Effector memory CD8-positive, alpha-beta T cell (primary cell): ENCODE measurements at places on chromosomes 11 and 22.

- no peak for DNase-seq
Observed at GRCh38 chr11:45243967-45244366, 42.2 kb downstream of the SYT13 start.

- no peak for DNase-seq
Observed at GRCh38 chr11:46345131-46345597, 2.1 kb upstream of the DGKZ start.

DNA sequence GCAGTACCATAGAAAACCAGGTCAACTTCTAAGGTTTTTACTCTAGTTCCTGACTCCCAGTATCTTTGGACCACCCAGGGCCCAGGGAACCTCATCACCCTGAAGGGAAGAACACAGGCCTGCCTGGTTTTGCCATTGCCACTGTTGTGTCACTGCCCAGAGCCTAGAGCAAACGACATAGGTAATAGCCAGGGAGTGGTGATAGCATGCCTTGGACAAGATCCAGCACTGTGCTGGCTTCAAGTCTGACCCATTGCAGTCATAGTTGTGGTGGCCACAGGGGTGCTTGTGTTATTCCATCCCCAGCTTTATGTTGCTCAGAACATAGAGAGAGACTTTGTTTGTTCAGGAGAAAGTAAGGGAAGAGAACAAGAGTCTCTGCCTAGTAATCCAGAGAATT, 2310.2 kb downstream of the LRRC4C start:
- no peak for DNase-seq

- no peak for DNase-seq
Observed at GRCh38 chr11:117979481-117980211, 6.5 kb upstream of the IL10RA start.

DNA sequence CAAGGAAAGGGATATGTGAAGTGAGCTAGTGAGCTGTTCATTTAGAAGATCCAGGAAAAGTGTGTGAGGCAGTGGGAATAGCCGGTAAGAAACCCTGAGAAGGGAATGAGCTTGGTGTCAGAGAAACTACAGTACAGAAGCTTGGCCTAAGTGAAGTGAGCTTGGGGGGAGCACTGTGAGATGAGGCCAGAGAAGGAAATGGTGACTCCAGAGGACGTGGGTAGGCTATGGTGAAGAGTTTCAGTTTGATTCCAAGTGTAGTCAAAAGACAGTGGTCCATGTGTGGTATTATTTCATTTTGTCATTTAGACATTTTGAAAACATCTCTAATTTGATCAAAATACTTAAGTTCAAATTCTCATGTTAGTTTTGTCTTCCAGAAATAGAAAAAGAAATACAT, 77.2 kb downstream of the GRK3 start:
- no peak for DNase-seq

DNA sequence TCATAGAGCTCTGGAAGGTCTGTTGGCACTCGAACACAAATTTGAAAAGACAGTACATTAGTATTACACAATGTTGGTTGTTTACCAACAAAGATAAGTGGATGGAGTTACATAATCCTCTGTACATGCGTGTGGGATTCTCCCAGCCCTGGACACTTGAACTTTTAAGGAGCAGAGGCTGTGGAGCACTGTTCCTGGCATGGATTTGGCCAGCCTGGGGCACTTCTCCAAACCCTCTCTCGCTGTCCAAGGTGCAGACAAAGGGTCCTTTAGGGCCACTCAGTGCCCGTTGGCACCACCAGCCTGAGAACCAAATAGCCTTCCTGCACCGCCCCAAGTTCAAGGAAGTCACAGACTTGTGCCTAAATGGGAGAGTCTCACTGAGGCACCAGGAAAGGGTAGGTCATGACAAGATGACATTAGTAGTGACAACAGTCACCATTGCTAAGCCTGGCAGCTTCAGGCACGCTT, 1.6 kb upstream of the ANO1 start:
- no peak for DNase-seq

- DNase-seq: no peak
Observed at GRCh38 chr11:65219930-65220213, 38.1 kb downstream of the CAPN1 start.

DNA sequence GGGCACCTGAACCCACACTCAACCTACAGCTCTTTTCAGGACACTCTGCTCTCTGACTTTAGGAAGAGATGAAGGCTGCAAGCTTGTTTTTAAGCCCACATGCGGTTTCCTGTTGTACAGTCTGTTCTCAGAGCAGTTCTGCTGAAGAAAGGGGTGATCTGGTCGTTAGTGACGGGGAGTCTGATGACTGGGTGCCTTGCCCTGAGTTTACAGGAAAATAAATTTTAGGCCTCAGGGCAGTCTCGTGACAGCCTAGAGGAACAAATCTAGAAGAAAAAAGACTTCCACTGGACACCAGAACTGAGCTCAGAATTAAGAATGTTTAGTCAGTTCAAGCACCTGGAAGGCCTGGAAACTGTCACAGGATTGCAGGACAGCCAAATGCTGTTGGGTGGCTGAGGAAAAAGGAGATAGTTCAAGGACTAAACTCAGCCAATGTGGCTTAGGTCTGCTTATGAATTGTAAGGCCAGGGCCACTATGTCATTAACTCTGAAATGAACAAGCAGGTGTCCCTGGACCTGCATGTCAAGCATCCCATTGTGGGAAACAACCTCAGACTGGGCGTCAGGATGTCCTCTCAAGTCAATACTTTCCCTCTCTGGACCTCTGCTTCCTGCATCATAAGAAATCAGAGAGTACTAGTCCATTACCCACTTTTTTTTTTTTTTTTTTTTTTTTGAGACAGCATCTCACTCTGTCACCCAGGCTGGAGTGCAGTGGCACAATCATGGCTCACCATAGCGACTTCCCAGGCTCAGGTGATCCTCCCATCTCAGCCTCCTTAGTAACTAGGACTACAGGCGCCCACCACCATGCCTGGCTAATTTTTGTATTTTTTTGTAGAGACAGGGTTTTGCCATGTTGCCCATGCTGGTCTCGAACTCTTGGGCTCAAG, 5.7 kb downstream of the PIK3IP1 start:
- DNase-seq: peak; percentile 58

- no peak for DNase-seq
Observed at GRCh38 chr11:37689951-37690350, 1091.9 kb upstream of the RAG2 start.

DNA sequence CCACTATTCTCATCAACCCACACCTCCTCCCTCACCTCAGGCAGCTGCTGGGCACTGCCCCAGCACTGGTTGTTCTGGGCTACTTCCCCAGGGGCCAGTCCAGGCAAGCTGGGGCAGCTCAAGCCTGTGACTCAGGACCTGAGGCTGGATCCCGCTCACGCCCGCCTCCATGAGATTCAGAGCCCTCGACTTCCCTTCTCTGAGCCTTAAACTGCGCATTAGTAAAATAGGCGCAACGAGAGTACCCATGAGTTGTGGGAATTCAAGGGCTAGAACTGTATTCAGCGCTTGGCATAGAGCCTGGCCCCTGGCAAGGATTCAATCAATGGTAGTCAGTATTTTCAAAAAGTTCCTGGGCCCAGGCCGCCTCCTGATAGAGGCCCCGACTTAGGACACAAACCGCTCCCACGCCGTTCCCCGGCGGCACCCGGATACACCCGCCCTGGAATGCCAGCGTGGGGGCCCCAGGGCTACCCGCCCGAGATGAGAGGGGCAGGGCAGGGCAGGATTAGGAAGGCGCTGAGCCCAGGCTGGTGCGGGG, 723 bp upstream of the CD82 start:
- DNase-seq: no peak

GRCh38 chr11:23873406-23873805, 623.4 kb upstream of the LUZP2 start:
- no peak for DNase-seq

DNA sequence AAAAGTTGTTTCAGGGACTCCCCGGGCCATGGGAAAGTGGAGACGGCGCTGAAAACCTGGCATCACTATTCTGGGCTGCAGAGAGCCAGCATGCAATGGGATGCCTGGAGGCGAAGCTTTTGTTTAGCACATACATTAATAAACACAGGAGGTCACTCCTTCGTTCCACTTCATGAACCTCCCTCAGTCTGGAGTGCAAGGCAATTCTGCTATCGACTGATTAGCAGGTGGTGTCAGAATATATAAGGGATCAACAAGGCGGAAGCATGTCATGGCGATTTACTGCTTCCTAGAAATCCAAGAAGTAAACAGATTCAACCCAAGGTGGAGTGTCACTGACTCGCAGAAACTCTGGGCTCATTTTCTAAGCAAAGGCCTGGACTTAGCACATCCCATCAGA, 45.4 kb upstream of the MN1 start:
- DNase-seq: no peak

DNA sequence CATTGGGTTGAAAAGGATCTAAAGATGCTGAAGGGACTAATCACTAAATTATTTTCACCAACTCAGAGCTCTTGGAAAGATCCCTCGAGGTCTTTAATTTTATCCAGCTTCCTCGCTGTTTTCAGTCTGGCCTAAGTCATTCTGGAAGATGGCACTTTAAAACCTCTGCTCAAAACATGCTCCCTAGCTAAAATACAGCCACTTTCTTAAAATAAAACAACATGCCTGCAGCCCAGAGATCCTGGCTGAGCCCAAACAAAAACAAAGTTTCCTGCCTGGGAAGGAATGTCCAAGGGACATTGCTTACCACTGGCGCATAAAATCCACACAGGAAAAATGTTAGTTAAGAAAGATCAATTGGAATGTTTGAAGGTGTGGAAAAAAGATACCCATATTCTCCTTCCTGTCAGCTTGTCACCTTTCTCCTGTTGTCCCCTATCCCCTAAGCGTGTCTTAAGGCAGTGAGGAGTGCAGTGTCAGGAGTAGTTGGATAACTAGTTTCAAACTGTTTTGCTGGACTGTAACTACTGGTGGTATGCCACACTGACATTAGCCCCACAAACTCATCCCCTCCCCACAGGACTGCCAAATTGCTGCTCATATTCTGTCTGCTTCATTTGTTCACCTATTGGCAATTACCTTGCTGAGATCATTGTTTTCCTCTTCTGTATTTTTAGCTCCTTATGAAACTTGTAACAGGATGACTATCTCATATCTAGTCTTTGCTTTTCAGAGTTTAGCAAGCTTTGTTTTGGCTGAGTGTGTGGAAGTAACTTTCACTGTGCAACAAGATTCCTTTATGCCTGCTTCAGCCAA, 108.3 kb upstream of the SESN3 start:
- no peak for DNase-seq

DNA sequence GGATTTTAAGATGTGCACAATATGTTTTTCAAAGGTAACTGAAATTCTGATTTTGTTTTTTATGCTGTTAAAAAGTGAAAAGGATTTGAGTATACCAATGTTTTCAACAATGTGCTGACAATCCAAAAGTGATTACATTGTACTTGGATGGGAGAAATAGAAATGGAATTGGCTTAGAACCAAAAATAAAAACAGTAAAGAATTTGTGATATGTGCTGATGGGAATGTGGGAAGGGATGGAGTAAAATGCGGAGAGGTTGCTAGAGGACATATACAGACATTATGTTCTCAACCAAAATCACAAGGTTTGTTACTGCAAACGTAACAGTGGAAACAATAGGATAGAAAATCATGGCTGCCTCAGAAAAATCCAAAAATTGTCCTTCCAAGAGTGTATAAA, 279.3 kb upstream of the TENM4 start:
- no peak for DNase-seq

DNA sequence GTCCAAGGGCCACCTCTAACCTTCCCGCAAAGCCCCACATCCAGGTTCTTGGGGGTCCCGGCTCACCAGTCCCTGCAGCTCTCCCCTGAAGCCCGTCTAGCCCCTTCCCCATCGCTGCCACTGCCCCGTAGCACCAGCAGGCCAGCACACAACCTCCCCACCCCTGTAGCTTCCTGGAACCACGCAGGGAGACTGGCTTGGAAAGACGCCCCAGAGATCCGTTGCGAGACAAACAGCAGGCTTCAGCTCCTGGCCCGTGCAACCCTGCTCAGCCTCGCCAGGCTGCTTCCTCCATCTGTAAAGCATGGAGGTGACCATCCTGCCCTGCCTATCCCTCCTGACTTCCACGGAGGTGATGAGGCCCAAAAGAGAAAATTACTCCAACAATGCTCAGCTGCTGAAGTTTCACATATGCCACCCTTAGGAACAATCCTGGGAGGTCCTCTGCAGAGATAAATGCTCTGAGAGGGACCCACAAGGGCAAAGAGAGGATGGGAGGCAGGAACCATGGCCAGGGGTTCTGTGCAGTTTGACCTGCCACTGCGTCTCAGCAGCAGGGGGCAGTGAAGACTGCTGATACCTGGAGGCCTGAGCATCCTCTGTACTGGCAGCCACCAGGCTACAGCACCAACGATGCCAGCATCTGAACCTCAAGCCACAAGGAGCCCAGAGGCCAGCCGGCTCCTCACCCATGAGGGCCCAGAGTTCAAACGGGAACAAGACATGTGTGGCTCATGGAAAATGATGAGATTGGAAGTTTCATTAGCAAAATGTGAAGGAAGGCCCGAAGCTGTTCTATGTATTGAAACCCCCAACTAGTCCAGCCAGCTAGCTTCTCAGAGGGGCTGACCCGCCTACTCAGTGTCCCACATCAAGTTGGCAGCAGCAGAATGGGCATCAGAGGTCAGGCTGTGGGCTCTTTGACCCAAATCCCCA, 16.1 kb downstream of the DGCR2 start:
- DNase-seq: peak; percentile 34
